ENCODE measurements at places on chromosomes 3 and 15.

DNA sequence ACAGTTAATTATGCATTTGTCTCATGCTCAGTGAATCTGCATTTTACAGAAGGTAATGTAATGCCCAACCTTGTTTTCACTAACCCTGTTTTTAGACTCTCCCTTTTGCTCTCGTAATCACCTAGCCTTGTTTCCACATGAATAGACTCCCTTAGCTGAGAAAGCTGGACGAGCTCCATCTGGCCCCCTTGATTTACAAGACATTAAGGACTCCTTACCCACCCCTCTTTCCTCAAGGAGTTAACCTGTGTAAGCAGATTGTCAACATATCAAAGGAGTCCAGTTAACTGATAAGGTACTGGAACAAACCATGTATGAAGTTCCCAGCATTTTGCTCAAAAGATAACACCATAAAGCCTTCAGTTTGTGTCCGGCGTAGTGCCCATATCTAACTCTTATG, 99.6 kb downstream of the VPS8 start:
- DNase-seq, result no peak

DNA sequence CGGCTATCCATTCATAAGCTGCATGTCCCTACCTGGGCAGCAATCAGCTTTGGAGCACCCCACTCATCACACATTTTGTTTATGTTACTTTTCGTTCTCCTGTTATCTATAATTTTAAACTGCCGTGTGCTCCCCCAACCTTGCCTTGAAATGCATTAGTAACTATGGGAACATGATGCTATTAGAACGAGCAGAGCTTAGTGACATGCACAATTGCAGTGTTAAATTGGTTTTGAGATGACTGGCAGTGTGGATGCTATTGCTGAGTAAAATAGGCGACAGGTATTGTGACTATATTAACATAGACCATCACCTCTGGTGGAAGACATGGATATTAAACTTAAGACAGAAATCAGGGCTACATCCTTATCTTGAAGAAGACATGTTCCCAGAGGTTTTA, 191.6 kb downstream of the KCNAB1 start:
- DNase-seq, result no peak

GRCh38 chr15:77493324-77493907, 72.7 kb downstream of the HMG20A start:
- no peak for DNase-seq

GRCh38 chr3:52773361-52774065, 2.8 kb upstream of the NEK4 start:
- DNase-seq, result no peak

DNA sequence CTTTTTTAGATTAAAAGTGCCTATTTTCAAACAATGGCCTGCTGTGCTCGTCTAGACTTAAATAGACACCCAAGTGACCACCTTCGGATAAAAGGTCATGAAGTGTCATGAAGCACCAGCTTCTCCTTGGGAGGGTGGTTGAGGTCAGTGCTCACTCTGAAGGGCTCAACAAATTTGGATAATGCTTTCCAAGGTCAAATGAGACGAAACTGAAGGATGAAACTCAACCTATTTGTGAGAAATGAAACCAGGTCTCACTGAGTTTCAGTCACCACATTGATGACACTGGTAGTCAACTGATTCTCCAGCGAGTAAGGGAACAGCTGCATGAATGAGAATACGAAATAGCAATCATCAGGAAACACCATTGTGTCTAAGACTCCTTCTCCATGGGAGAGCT, 852.6 kb downstream of the NTRK3 start:
- DNase-seq, result no peak

- no peak for DNase-seq
Observed at GRCh38 chr15:74869726-74870407, 3.3 kb downstream of the SCAMP2 start.

DNA sequence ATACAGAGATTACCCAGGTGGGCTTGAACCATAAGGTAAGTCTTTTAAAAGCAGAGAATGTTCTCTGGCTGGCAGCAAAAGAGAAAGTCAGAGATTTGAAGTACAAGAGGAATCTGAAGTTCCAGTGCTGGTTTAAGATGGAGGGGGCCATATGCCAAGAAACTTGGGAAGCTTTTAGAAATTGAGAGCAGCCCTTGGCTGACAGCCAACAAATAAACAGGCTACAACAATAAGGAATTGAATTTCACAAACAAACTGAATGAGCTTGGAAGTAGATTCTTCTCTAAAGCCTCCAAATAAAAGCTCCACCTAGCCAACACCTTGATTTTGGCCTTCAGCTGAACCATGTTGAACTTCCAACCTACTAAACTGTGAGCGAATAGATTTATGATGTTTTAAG, 85.7 kb downstream of the TRIM42 start:
- no peak for DNase-seq

GRCh38 chr15:93331545-93332167, 242.6 kb upstream of the RGMA start:
- no peak for DNase-seq
